Epithelial cell of prostate (primary cell): ENCODE measurements at places on chromosomes 7 and 10.

GRCh38 chr7:117212969-117213877 is 109.6 kb downstream of the WNT2 start:
- DNase-seq = no peak

- no peak for DNase-seq
These were observed 5.9 kb downstream of the AKAP9 start for GRCh38 chr7:91946549-91946948.

DNA sequence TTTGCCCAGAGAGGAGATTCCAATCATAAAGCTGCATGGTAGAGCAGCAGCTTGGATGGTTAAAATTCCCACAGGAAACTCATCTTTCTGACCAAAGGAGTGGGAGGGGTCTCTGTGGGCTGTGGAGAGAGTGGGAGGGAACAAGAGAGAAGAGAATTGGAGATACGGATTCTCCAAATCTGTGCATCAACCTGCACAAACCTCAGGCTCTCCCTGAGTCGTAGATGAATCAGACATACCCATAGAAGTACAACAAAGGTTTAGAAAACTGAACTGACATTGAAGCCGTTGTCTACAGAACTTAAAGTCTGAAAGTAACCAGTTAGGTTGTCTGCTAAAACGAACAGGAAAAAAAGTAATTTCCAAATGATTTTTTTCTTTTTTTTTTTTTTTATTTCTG is 41.9 kb downstream of the CYCS start:
- DNase-seq = no peak

DNA sequence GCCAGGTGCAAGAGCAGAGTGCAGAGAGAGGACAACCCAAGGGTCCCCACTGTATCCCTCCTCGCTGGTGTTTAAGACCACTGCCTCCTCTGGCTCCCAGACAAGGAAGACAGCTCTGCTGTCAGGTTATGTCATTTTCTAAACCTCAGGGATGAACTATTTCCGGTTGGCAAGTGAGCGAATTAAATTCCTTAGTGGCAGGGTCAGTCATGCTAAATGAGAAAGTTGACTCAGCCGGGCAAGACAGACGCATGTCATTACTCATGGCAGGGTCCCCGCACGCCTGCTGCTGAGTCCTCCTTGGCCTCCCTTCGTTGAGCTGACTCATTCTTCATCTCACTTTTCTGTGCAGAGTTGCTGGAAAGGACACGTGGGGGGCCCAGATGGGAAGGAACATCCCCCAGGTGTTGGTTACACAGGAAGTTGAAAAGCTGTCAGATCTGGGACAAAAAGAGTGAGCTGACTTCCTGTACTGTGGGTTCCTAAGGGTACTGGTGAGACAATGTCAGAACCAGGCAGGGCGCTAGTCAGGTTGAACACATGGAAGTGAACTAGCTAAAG is 47.1 kb upstream of the UCN3 start:
- DNase-seq = peak; percentile 91

GRCh38 chr7:48441848-48442492 is 270.7 kb downstream of the ABCA13 start:
- no peak for DNase-seq

- DNase-seq = no peak
These were observed 4.7 kb upstream of the GAD2 start for GRCh38 chr10:26211781-26212444.

- no peak for DNase-seq
These were observed 13.2 kb upstream of the GDF10 start for GRCh38 chr10:47286591-47287315.

GRCh38 chr10:82468453-82468852 is 593.5 kb downstream of the NRG3 start:
- DNase-seq = no peak

GRCh38 chr10:80497187-80498077 is 40.3 kb upstream of the SH2D4B start:
- DNase-seq = no peak

GRCh38 chr10:126903656-126904360 is 1.4 kb upstream of the DOCK1 start:
- no peak for DNase-seq

- no peak for DNase-seq
These were observed 88.5 kb downstream of the NOC3L start for GRCh38 chr10:94274142-94274787.

- no peak for DNase-seq
These were observed 1.9 kb downstream of the TAS2R40 start for GRCh38 chr7:143223784-143224183.

- DNase-seq = peak; percentile 84
These were observed at the start of gene CAV2 for GRCh38 chr7:116499168-116500077. CAV2 (plus strand) TSS chr7:116499738; CDS start chr7:116499782, 44 bp downstream.

DNA sequence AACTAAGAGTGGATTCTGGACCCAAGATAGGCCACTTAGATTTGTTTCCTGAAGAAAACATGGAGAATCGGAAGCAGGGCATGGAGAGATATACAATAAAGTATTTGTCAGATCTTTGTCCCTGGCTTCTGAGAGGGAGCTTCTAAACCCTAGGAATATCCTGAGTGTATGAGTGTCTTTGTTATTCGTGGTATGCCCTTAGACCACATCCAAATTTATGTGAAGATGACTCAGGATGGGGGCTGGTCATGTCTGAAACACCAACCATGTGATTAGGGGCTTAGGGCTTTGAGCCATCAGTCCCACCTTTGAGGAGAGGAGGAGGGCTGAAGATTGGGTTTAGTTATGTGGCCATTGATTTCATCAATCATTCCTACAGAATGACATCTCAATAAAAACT is 69.7 kb upstream of the PLPP4 start:
- no peak for DNase-seq

DNA sequence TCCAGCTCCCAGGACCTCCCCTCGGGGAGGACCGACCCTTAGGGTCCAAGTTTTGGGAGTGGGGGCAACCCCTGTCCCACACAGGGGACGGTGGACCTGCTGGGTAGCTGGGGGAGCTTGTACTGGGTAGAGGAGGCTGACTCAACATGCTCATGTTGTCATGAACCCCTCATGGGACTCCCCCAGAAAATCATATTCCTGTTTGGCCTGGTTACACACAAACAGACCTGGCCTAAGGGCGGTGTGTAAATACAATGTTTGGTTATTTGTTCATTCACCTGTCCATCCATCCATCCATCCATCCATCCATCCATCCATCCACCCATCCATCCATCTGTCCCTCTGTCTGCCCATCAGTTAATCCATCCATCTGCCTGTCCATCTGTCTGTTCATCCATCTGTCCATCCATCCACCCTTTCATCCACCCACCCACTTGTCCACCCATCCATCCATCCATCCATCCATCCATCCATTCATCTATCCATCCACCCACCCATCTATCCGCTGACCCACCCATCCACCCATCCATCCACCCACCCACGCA is 92.9 kb downstream of the DNAJB6 start:
- DNase-seq = no peak

GRCh38 chr10:35607475-35608327 is 2.6 kb downstream of the GJD4 start:
- DNase-seq = no peak

DNA sequence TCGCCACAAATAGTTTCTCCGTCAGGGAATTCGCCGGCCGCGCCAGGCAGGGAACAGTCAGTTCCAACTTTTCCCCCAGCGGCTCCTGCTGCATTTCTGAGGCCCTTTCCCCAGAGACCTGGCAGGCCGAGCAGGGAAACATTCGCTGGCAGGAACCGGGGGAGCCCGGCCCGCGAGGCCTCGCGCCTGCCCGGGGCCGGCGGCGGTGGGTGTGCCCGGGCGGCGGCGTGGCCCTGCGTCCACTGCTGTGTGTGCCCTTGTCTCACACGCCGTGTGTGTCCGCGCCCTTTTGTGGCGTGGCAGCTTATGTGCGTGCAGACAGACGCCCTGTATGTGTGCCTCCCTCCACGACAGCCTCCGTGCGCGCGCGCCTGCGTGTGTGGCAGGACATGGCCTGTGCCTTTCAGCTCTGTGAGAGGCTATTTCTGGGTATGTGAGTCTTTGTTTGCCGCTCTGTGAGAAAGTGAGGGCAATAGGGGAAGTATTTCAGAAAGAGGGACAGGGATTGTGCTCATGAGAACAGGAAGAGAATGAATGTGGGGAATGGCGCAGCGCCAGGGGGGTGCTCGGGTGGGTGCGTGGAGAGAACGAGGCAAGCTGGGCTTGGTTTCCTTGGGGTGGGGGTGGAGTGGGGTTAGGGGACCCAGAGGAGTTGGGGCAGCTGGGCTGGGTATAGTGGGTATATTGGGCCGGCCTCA is 689 bp upstream of the SMARCD3 start:
- DNase-seq = no peak

DNA sequence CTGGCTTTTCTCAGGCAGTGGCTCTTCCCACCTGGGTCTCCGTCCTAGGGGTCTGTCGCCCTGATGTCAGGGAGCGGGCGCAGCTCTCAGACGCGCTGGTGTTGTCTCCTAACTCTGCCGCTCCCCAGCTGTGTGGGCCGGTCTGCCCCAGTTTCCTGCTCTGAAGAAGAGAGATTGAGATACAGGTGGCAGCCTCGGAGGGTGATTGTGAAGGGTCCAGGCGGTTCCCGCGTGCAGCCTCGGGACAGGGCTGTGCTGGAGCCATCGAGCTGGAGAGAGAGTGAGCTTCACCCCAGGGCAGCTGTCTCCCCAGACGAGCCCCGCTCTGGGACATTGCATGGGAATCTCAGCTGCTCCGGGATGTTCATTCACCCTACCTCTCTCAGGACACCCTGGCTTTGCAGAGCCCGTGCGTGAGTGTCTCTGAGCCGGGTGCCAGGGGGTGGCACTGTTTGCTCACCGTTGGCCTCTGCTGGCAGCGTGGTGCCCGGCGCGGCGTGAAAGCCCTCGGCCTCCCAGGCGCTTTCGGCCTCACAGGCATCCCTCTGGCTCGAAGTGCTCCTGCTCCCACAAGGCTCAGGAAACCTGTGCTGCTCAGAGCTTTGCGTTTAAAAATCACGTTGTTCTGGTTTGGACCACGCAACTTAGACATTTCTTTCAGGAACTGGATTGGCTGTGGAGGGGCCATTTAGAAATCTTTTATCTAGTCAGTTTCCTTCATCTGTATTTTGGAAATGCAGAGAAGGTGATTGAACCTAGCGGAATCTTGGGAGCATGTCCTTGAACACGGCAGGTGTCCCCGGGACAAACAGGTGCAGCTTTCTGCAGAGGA is 33.8 kb upstream of the ZFAND2A start:
- no peak for DNase-seq

GRCh38 chr7:11355399-11356005 is 381.8 kb downstream of the PHF14 start:
- no peak for DNase-seq

GRCh38 chr7:31783221-31783620 is 96.2 kb downstream of the PPP1R17 start:
- no peak for DNase-seq

DNA sequence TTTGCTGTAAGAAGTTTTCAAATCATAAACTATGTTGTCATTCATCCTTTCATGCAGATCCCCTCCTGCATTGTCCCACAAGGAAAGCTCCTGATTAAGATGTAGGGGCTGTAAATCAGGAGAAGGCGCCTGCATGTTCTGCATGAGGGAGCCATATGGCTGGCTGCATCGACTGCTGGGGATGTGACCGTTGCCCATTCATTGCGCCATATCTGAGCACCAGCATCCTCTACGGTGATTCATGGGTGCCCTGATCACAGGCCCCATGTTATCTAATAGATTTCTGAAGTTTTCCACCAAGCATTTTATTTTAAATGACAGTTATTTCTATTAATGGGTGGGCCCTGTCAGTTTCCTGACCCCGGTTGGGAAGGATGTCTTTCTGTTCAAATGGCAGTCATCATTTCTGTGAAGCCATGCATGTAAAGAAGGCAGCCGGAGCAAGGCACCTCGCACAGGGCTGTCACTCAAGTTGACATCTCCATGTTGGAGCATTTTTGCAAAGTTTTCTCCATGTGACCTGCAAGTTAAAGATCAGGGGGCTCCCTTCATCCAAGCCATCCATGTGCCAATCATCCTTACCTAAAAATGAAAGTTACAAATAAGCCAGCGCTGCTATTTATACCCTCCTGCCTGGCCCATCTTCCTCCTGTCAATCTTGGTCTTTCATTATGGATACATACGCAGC is 128.8 kb downstream of the TEX36 start:
- no peak for DNase-seq

DNA sequence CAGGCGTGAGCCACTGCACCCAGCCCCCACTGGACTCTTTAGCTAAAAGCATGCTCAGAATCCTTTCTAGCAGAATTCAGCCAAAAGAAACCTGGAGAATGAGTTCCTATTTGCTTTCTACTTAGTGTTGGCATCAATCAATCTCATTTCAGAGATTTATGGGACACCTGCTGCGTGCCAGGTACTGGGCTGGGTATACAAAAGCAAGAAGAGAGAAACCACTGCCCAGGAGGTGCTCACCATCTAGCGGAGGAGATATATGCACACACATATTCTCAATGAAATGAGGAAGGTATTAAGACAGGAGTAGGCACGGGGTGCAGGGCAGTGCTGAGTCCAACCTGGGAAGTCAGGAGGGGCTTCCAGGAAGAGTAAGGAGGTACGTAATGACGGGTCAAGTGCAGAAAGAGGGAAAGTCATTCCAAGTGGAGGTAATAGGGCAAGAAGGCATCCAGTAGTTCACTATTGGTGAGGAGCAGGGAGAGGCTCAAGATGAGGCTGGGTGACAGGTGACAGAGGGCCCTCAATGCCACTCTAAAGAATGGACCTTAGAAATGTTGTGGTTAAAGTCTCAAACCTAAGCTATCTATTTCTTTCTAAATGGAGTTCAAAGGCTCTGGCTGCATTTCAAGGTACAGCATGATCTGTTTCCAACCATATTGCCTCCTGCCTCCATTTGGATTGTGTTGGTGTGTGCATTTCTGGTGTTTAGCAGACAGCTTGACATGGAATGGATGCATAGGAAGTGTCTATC is 22.1 kb downstream of the ABLIM1 start:
- no peak for DNase-seq

- DNase-seq = peak; percentile 69
These were observed 53.5 kb upstream of the TNS3 start for GRCh38 chr7:47635091-47636080.
